Hematopoietic multipotent progenitor cell treated with erythropoietin and hydrocortisone succinate and interleukin-3 and kit ligand, for 6 days (in vitro differentiated cells): ENCODE measurements at places on chromosomes 12 and 14.

- no peak for DNase-seq
Measured at GRCh38 chr14:88545256-88545655, 9.6 kb downstream of the PTPN21 start.

- DNase-seq, result no peak
Measured at GRCh38 chr14:104321802-104322130, 183.4 kb downstream of the KIF26A start.

DNA sequence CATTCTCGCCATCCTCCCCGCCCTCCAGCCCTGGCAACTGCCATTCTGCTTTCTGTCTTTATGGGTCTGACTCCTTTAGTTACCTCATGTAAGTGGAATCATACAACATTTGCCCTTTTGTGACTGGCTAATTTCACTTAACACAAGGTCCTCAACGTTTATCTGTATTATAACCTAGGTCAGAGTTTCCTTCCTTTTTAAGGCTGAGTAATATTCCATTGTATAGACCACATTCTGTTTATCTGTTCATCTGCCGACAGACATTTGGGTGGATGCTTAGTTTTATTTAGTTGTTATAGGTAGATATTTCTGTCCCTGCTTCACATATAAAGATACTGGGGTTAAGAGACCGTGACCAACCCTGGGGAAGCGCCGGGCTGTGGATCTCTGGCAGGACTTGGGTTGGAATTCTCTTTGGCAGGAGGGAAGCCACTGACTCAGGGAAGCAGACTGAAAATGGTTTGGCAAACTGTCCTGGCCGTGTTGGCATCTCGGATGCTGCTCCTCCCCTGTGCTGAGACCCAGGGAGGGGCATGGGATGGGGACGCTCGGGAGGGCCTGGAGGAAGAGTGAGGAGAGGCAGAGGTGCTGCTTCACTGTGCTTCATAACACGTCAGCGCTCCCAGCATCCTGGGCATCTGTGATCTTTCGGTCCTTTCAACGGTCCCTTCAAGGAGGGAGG, 38.9 kb downstream of the TEAD4 start:
- no peak for DNase-seq

DNA sequence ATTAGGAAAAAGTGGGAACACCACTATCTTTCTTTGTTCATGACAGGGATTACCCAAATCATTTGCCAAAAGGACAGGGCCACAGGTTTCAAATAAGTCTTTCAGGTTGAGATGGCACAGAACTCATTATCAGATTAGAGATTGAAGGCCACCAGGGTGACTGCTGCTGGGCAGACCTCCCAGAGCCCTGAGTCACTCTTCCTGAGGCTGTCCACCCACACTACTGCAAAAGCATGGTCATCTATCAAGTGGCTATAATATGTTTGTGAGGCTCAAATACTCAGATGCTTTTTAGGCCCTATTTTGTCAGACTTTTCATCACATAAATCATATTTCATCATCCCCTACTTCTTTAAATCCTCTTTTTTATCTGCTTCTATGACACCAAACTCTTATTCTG, 155.3 kb upstream of the CCDC196 start:
- no peak for DNase-seq

DNA sequence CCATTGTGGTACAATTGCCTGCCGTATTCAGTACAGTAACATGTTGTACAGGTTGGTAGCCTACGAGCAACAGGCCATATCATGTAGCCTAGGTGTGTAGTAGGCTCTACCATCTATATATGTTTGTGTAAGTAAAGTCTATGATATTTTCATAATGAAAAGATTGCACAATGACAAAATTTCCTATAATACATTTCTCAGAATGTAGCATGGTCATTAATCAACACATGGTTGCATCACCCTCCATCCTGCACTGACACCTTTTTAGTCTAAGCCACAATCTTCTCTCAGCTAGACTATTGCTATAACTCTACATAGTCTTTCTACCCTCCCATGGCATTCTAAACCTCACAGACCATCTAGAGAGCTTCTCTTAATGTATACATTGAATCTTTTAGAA, 158.5 kb upstream of the HMGA2 start:
- peak; percentile 9 for DNase-seq

GRCh38 chr14:54766276-54767138, 136.1 kb downstream of the GCH1 start:
- no peak for DNase-seq

GRCh38 chr14:20179218-20179617, 11.5 kb upstream of the OR11G2 start:
- peak; percentile 37 for DNase-seq

GRCh38 chr12:43882578-43883178, 46.8 kb downstream of the TMEM117 start:
- peak; percentile 86 for DNase-seq

DNA sequence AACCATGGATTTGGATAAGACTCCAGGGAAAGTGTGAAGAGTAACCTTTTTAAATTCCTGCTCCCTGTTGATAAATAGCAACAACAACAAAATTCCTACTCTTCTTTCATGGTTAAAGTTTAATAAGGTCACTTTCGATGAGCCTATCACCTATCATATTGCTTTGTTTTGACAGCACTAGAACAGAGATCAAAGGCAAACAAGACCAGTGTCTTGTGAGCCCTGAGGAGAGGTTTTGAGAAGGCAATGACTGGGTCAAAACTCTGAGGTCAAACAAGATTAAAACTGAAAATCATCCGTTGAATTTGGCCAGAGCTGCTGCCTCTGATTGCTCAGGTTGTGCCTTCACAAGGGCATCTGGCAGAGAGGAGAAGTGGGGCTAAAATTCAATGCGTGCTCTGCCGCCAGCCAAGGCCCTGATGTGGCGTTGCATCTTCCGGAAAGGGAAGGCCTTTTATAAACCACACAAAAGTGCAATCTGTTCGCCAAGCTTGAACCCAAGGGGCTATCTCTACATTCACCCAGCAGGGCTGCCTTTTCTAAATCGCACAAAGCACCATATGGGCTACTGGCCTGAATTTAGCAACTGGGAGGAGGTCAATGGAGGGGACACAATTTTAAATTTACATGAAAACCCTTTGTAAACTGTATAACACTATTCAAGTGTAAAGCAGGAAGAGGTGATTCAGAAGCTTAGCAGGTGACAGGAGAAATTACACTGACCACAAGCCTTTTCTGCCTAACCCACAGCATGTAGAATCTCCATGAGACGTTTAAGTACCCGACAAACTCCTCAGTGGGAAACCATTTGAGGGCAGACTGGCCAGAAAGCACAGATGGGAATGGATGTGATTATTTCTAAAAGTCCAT, 140.8 kb downstream of the DAD1 start:
- peak; percentile 82 for DNase-seq

- peak; percentile 38 for DNase-seq
Measured at GRCh38 chr12:16348435-16349130, 1.1 kb downstream of the MGST1 start.

GRCh38 chr12:69981881-69982475, 157.0 kb downstream of the MYRFL start:
- DNase-seq, result peak; percentile 20
